ENCODE measurements at places on chromosomes 11 and 22.
A peak's percentile ranks its signal among the peaks of the same experiment; 100 is the strongest.

DNA sequence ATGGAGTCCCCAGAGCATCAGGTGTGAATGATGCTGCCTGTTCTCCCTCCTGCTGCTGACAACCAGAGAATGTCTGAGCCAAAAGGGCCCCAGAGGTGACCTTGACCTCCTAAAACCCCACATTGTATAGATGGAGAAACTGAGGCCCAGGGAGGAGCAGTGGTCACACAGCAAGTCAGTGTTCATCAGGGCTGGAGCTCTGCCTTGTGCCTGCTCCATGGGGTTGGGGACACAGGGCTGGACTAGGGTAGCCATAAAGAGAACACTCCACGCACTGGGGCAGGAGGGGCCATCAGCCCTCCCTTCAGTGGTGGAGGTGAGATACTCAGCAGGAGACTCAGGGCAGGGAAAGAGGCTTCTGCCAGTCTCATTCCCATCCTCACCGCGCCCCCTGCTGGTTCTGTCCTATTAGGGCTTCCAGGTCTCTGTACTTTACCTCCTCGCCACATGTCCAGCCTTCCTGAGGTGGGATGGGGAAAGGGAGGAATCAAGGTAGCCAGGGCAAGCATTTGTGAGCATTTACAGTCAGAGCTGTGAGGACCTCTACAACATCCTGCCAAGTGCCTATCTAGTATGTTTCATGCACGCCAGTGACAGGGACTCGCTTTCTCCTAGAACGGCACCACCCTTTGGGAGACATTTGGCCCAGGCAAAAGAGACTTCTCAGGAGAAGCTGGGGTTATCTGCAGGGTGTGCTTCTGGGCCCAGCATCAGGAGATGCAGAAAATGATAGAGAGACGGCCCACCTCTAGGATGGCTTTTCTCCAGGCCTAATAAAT lies 43.2 kb downstream of the NEU3 start:
- no peaks in the 10 kb centered on the region for H3K4me1 ChIP-seq
- H3K27me3 ChIP-seq: no peaks in the 10 kb centered on the region
- H3K36me3 ChIP-seq: no peaks in the 10 kb centered on the region
- DNase-seq: peak; percentile 80
- H3K4me3 ChIP-seq: no peak overlapping the region
- no peak overlapping the region for H3K27ac ChIP-seq

DNA sequence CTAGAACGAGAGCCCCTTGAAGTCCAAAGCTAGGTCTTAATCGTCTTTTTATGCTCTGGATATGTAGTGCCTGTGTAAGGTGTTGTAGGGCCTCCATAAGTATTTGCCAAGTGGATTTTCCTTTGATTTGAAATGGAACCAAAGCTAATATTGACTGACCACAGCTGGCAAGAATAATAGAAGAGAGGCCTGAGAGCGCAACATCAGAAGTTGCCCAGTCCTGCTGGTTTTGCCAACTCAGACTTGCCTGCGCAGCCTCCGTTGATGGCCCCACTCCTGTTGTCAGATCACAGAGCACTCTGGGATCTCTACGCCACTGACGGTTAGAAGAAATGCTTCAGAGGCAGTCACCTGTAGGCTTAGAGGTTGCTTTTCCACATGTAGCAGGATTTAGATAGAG lies 251.2 kb downstream of the TENM4 start:
- H3K27me3 ChIP-seq: no peaks in the 10 kb centered on the region
- H3K36me3 ChIP-seq: no peaks in the 10 kb centered on the region
- H3K4me3 ChIP-seq: no peak overlapping the region
- H3K27ac ChIP-seq: no peak overlapping the region
- H3K4me1 ChIP-seq: no peaks in the 10 kb centered on the region

DNA sequence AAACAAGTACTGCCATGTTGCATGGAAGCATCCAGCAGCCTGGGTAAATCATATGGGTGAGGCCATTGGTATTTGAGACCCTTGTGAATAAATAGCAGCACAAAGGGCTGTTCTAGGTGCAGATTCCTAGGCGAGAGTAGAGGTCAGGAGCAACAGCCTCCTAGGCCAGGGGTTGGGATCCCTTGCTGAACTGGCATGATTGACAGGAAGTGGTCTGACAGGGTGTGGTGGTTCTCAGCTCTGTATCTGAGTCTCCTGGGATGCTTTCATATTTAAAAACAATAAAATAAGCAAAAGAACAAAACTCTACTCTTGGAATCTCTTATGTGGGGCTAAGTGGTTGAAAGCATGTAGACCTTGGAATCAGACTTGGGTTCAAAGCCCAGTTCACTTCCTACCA lies 35.8 kb downstream of the INSC start:
- no peak overlapping the region for H3K4me3 ChIP-seq
- H3K36me3 ChIP-seq: no peaks in the 10 kb centered on the region
- DNase-seq: no peak
- no peak overlapping the region for H3K27ac ChIP-seq
- no peaks in the 10 kb centered on the region for H3K4me1 ChIP-seq

- no peaks in the 10 kb centered on the region for H3K36me3 ChIP-seq
- H3K27me3 ChIP-seq: no peaks in the 10 kb centered on the region
- no peaks in the 10 kb centered on the region for H3K4me1 ChIP-seq
These were observed 1123.6 kb downstream of the DLG2 start for GRCh38 chr11:84503503-84503902.

- no peak overlapping the region for H3K4me3 ChIP-seq
- H3K4me1 ChIP-seq: no peaks in the 10 kb centered on the region
- DNase-seq: no peak
- H3K36me3 ChIP-seq: no peaks in the 10 kb centered on the region
- no peak overlapping the region for H3K27ac ChIP-seq
These were observed 8.0 kb upstream of the EFCAB6 start for GRCh38 chr22:43819931-43820640.

- DNase-seq: no peak
- H3K4me3 ChIP-seq: no peak overlapping the region
- H3K27ac ChIP-seq: no peak overlapping the region
- H3K27me3 ChIP-seq: no peaks in the 10 kb centered on the region
These were observed 27.8 kb upstream of the LMO2 start for GRCh38 chr11:33919645-33920044.

DNA sequence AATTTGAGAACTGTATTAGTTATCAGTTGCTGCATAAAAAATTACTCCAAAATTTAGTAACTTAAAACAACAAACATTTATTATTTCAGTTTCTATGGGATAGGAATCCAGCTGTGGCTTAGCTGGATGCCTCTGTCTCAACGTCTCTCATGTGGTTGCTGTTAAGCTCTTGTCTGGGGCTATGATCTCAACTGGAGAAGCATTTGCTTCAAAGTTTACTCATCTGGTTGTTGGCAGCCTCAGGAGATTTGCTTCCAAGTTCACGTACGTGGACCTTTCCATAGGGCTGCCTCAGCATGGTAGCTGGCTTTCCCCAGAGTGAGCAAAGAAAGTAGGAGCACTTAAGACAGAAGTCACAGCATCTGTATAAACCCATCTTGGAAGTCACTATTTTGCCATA lies 144.9 kb upstream of the SESN3 start:
- H3K36me3 ChIP-seq: no peaks in the 10 kb centered on the region
- no peak overlapping the region for H3K27ac ChIP-seq
- DNase-seq: no peak
- no peaks in the 10 kb centered on the region for H3K4me1 ChIP-seq
